ENCODE measurements at places on chromosomes 1 and 21. TPM values are rescaled to one million over a fixed set of nuclear protein-coding genes. Genes with fewer than 3 reads are reported as not detected.

The TEDDM1 gene
- total RNA-seq: not detected

The TMEM54 gene
- total RNA-seq: 17.4 TPM

DNA sequence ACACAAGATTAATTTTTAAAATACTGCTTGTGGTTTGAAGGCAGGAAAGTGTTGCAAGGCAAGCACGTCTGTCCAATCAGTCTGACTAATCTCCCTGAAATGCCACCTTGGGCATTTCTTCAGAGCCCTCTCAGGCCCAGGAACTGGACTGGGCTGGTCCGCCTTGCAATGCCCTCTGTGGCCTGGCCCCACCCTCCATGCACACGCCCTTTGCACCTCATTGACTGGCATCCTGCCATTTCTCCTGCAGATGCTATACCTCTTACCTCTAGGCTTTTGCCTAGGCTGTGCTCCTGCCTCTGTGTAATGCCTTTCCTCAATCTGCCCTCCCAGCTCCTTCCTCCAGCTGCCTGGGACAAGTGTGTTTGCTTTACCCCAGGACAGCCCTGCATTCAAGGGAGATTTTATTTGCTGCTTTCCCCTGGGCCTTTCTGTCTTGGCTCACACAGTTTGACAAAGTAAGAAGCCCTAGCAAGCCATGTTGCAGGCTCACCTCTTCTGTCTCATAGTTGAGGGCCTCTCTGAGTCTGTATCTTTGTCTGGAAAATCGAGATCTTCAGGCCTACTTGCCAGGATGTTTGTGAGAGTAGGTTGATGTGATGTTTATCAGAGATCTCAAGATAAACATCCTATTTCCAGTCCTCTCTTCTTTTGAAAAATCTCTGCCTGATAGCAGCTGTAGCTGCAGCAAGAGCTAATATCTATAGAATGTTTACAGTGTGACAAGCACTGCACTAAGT is 149.2 kb upstream of the JUN start:
- DNase-seq: peak; percentile 89

- no peak for DNase-seq
Measured at GRCh38 chr1:199706826-199707606, 320.5 kb upstream of the NR5A2 start.

- peak; percentile 47 for DNase-seq
Measured at GRCh38 chr1:110524311-110525248, 5.6 kb upstream of the KCNA10 start.

GRCh38 chr1:9872430-9873165 is 37.5 kb downstream of the CTNNBIP1 start:
- DNase-seq: no peak

DNA sequence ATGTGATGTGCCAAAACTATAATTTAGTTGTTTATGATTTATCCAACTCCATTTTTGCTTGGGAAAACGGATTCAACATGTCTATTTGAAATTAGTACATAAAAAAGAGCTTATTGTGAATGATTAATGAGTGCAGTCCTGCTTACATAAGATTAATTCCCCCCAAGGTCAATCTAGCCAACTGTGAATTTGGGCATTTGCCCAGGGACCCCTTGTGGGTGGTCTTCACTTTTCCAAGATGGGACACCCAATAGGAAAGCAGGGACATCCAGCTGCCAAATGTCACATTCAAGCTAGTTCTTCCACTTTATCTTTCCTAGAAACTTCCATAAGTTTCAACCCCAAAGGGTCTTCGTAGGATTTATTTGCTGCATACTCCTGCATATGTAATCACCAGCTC is 362.4 kb upstream of the PKN2 start:
- DNase-seq: no peak

DNA sequence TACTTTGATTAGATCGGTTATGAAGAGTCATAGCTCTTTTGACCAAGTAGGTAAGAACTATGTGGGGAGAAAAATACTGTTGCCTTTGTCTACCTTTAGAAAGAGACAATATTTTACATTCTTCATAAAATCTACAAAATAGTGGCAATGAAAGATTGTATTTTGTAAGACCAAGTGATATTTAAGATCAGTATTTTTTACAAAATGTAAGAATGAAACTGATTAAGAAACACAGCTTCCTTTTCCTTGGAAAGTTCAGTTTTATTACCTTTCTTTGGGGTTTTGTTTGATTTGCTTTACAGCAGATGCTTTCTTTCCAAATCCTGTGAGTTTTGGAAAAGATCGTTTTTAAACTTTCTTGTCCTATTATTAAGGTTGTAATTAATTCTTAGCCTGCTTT is 69.8 kb downstream of the SLC35A3 start:
- DNase-seq: no peak

DNA sequence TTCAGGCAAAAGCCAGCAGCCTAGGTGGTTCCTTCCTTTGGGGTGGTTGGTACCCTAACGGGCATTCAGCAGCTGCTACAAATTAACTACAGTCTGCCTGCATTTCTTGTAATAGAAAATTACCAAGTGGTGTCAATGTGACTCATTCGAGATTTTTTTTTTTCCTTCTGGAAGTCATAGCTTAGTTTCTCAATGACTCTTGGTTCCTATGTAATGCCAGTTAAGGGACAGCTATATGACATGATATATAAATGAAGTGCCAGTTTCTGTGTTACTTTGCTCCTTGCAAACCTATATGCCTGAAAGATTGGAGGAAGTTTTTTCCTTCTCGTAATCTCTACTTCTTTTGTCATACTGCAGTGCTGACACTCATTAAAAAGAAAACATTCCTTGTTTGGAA is 2.6 kb downstream of the MGST3 start:
- DNase-seq: peak; percentile 39

DNA sequence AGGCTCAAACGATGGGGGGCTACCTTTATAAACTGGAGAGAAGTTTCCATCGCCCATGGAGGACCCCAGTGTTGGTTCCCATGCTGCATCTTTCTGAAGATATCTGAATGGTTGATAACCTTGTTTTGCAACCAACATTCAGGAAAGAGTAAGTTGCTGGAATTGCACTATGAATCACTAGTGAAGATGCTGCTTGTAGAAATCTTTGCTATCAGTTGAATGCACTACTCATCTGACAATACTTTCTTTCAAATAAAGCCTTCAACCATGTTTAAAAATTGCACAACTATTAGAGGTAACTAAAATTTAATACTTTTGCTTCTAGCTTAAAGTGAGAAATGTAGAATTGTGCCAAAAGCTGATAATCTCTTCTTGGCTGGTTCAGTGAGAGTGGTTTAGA is 86.8 kb upstream of the HIVEP3 start:
- DNase-seq: no peak

The TMEM269 gene
- total RNA-seq: under 0.01 TPM

DNA sequence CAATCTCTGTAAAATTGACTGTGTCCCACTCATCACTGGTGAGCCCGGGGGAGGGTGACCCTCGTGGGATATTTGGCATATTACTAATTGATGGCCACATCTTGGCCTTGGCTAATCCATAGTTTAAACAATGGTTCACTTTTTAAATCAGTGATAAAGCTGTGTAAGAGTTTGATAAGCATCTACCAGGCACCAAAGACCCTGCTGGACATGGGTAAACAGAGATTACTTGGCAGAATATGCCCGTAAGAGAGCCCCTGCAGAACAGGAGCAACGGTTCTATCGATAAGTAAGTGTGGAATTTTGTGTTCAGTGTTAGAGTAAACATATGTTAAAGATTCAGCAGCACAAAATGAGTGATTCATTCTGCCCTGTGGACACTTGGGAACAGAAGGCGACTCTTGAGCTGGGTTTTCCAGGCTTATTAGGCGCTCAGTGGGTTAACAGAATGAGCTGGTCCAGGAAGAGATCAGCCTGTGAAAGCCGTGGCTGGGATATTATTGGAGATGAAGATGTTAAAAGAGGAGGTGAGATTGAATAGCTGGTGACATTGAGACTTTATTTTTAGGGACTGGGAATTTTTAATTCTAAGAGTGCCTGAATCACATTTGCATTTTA is 55.9 kb downstream of the CNST start:
- DNase-seq: no peak

DNA sequence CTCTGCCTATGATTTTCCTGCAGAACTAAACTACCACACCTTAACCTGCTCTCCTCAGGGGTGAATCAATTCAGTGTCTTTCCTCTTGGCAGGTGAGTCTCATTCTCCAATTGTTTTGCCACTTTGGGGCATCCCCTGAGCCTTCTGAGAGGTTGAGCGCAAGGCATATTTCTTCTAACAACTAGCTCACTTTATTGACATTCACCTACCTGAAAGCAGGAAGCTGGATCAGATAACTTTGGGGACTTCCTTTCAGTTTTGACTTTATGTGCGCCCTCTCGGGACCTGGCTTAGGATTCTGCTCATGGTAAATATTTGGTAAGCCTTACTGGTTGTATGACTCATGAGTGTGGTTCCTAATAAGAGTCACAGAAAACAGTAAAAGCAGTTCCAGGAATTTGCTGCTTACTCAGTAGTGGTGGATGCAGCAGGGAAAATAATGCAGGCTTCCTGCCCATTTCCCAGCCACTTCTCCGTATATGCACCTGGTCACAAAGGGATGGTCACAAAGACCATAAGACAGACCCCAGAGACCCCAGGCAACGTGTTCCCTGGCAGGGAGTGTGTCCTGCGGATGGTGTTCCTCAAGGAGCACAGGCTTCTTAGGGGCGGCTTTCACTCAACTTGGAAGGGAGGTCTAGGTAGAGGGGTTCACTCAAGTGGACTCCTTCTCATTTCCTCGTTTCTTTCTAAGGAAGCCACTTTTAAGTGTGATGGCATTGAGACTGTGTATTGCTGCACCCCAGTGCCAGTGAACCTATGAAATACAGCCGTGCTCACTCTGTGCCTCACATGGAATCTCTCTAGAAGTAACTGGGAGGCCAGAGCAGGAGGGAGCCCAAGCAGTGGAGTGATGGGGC is 22.0 kb upstream of the BATF3 start:
- peak; percentile 77 for DNase-seq

The TMEM61 gene
- total RNA-seq: not detected

The ECE1 gene
- 141 TPM for total RNA-seq

- DNase-seq: peak; percentile 94
Measured at GRCh38 chr1:145740269-145740668, 21.0 kb downstream of the CD160 start.

The CXADR gene
- 0.32 TPM for total RNA-seq

- peak; percentile 73 for DNase-seq
Measured at GRCh38 chr21:45376459-45377324, 28.3 kb upstream of the COL18A1 start.

DNA sequence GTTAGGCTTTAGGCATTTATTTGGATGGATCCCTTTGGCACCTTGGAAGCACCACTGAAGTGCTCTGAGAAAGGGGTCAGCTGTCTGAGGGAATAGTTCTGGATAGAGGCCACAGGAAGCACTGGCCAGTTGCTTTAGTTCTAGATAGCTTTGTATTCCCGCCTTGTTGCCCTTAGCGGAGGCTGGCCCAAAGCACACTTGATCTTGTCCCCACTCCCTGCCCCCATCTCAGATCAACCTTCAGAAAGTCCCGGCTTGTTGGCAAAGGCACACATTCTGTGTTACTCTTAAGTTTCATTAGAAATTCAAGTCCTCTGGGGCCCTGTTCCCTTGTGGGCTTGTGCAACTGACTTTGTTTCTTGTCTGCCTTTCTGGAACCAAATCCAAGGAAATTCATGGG is 15.2 kb upstream of the NBL1 start:
- no peak for DNase-seq

GRCh38 chr1:152050886-152051675 is 14.3 kb upstream of the S100A11 start:
- no peak for DNase-seq

DNA sequence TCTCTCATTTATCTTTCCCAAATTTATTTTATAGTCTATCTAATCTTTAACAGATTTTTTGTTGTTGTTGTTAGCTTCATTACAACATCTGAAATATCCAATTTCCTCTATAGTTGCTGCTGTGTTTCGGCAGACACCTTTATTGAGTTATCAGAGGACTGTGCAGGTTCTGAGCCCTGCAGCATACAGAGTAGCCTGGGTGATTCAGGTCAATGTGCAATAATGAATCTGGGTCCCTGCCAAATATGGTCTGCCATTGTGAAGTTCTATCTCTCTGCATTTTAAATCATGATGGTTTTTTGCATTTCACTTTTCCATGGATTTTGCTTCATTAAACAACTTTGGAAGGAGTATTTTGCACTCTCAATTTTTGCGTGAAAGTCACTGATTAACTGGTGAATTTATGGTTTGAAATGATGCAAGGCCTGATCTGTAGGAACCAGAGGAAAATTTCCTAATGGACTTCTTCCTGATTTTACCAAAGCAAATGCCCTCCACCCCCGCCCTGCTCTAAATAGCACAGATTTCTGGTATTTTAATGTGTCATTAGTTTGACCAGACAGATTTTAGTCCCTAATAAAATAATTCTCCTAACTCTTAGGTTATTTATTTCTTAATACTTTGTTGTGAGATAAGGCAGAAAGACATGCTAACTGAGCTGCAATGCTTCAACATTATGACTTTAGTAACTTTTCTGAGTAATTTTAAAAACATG is 402.3 kb downstream of the PTBP2 start:
- peak; percentile 71 for DNase-seq

DNA sequence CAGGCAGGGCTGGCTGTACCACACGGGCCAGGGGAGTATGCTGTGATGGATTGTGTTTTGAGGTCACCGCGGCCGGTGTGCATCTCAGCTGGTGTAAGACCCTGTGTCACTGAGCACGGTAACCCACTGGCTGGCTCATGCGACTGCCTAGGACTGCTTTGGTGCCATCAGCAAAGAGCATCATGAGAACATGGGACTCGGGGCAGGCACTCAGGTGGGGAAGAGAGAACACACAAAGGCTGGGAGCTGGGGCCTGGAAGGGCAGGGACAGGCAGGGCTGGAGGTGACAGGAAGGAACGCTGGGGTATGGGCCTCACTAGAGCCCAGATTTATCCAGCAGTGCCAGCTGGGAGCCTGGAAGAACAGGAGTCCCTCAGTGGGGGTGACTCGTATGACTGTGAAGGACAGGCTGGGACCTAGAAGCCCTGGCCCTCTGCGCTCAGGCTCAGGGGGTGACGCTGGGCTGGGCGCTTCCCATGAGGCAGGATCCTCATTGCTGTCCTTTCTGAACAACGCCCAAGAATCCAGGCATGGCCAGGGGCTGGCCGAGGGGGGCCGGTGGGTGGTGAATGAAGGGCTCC is 210.4 kb upstream of the VAMP3 start:
- no peak for DNase-seq

GRCh38 chr21:35696644-35697043 is 363.7 kb downstream of the SETD4 start:
- DNase-seq: no peak

The NUP210L gene
- total RNA-seq: not detected

The HRNR gene
- not detected for total RNA-seq

The PAPPA2 gene
- 1.3 TPM for total RNA-seq

The CCDC181 gene
- total RNA-seq: 0.86 TPM

GRCh38 chr1:225464851-225465792 is 37.3 kb upstream of the LBR start:
- no peak for DNase-seq
